ENCODE measurements at places on chromosomes 12 and 14. TPM values are rescaled to one million over a fixed set of nuclear protein-coding genes. Genes with fewer than 3 reads are reported as not detected.

Gene TAS2R14
- 0.62 TPM for total RNA-seq

Gene ZNF641
- total RNA-seq = 9.3 TPM

Gene VRTN
- total RNA-seq = not detected

DNA sequence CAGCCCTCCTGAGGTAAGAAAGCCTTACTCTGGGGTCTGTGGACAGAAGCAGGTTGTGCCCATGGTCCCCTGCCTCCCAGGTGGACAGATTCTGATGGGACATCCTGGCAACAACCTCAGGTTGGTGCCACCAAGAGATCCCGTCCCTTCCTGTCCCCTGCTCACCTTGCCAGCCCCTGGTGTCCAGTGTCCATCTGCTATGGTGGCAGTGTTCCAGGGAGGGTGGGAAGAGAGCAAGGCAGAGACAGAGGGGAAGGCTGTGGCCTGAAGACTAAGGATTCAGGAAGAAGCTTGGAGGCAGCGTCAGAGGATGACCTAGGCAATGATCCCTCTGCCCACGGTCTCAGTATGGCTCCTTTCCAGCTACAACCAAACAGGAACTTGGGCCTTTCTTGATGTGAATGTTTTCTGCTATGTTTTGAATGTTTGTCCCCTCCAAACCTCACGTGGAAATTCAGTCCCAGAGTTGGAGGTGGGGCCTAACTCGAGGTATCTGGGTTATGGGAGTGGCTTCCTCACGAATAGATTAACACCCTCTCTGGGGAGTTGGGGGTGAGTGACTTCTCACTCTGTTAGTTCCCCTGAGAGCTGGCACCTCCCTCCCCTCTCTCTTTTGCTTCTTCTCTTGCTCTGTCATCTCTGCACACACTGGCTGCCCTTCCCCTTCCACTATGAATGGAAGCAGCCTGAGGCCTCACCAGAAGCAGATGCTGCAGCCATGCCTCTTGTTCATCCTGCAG, 26.9 kb downstream of the IQSEC3 start:
- DNase-seq = no peak
- H3K27me3 ChIP-seq = peaks cover 18% of the 10 kb centered on the region
- no peak overlapping the region for H3K27ac ChIP-seq
- H3K36me3 ChIP-seq = no peaks in the 10 kb centered on the region
- no peaks in the 10 kb centered on the region for H3K4me1 ChIP-seq

DNA sequence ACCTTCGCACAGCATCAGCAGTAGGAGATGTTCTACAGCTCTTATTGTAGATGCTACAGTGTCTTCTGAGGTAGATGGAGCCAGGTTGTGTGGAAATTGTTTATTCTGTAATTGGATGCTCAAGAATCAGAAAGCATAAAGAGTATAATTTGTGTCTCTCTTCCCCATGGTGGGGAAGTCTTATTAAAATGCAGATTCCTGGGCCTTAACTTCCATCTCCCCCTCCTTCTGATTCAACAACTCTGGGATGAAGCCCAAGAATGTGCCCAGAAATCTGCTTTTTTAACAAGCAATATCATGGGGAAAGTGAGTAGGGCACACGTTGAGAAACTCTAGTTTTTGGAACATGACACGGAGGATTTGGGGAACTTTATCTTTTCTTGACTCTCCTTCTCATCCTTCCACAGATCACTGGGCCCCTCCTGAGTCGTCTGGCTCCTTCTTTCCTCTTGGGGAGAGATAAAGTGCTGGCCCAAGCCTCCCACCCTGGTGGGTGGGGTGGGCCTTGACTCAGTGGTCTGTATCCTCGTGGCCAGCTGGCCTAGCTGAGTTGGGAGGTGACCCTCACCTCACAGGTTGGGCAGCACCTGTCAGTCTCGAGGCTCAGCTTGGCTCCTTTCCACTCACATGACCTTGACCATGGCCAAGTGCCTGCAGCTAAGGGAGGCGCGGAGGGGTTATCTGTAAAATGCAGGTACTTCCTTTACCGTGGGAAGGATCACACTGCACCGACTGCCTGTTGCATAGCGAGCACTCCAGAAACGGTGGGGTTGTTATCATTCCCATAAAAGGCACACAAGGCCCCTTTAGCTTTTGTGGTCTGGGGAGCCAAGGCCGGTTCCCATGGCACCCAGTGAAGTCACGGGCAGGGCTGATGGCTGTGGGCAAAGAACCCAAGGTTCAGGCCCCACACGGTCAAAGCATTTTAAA, 141.9 kb downstream of the CHST11 start:
- H3K36me3 ChIP-seq = peaks cover 9% of the 10 kb centered on the region
- DNase-seq = no peak
- H3K4me3 ChIP-seq = no peak overlapping the region
- no peak overlapping the region for H3K27ac ChIP-seq
- H3K4me1 ChIP-seq = peaks cover 40% of the 10 kb centered on the region
- no peaks in the 10 kb centered on the region for H3K27me3 ChIP-seq

GRCh38 chr12:124496584-124496983, 70.8 kb downstream of the NCOR2 start:
- no peak overlapping the region for H3K27ac ChIP-seq
- peak; percentile 46 for DNase-seq
- peaks cover 55% of the 10 kb centered on the region for H3K4me1 ChIP-seq

GRCh38 chr12:4323396-4323795, 2.4 kb downstream of the TIGAR start:
- H3K4me3 ChIP-seq = no peak overlapping the region
- H3K27me3 ChIP-seq = no peaks in the 10 kb centered on the region
- no peak overlapping the region for H3K27ac ChIP-seq
- H3K4me1 ChIP-seq = peaks cover 38% of the 10 kb centered on the region
- DNase-seq = no peak

DNA sequence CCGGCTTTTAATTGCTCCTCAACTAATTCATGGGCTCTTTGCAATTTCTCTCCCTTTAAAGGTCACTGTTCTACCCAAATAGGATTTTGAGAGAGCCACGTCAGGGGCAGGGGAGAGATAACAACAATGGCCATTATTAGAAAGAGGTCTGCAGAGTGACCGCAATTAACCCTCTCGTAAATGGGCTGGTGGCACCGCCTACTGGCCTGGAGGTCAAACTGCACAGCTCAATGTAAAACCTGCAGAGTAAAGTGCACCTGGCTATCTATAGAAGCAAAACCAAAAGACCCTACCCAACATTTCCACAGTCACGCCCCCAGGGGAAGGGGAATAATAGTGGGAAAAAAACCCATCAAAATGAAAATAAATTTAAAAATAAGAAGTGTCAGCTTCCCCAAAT, 21.6 kb upstream of the CLEC4E start:
- DNase-seq = no peak
- no peak overlapping the region for H3K27ac ChIP-seq
- H3K36me3 ChIP-seq = peaks cover 1% of the 10 kb centered on the region
- H3K27me3 ChIP-seq = peaks cover 2% of the 10 kb centered on the region

DNA sequence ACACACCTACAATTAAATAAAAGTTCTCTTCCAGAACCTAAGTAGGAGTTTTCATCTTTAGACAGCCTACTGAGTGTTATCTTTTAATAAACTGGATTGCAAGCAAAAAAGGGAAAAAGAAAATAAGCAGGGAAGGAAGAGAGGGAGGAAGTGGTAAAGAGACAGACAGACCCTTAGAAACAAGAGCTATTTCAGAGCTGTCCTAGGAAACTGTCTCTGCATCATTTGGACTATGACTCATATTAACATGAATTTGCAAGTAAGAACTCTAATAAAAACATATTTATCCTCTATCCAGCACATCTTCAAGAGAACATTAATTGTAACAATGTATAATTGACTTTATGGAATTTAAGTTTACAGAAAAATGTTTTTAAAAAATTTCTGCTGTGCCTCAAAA, 438.8 kb upstream of the USP15 start:
- H3K27me3 ChIP-seq = no peaks in the 10 kb centered on the region
- no peak overlapping the region for H3K4me3 ChIP-seq
- no peaks in the 10 kb centered on the region for H3K4me1 ChIP-seq
- H3K36me3 ChIP-seq = no peaks in the 10 kb centered on the region

DNA sequence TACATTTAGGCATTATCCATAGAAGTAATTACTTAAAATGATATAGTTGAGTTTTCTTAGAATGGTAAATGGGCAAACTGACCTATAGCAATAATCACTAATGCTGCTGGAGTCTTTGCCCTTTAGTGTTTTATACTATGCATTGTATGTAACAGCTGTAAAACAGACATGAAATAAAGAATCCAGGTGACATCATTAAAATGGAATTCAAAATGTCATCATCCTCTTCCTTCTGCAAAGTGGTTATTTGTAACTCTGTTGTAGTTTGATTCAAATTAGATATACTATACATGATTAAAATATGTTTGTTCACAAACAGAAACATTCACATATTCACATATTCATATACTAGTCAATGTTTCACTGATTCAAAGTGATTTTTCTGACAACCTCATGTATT, 598.8 kb downstream of the SLC16A7 start:
- no peaks in the 10 kb centered on the region for H3K36me3 ChIP-seq
- H3K27ac ChIP-seq = no peak overlapping the region
- no peak overlapping the region for H3K4me3 ChIP-seq
- H3K27me3 ChIP-seq = no peaks in the 10 kb centered on the region
- no peak for DNase-seq

- peaks cover 14% of the 10 kb centered on the region for H3K36me3 ChIP-seq
- no peaks in the 10 kb centered on the region for H3K4me1 ChIP-seq
- no peak for DNase-seq
- no peak overlapping the region for H3K4me3 ChIP-seq
These were observed 86.4 kb downstream of the ACACB start for GRCh38 chr12:109202770-109203169.

- no peak overlapping the region for H3K27ac ChIP-seq
- no peak for DNase-seq
- H3K4me3 ChIP-seq = no peak overlapping the region
- H3K27me3 ChIP-seq = peaks cover 1% of the 10 kb centered on the region
- no peaks in the 10 kb centered on the region for H3K4me1 ChIP-seq
These were observed 16.3 kb upstream of the MLEC start for GRCh38 chr12:120670667-120671066.

DNA sequence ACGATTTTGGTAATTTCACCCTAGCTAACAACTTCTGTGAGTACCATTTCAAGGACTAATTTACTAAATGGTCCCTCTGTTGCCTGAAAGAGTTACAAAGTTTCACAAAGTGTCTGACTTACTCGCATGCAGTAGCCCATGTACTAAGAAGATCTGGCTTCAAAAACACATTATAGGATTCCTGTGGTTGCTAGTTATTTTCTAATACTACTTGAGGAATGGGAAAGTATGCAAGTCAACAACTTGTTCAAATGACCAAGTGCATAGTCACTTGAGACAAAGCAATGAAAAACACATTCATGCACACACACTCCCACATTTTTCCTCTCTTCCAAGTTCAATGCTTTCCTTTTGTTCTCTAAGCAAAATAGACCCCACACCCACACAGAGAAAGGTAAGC, 219.7 kb upstream of the TMPO start:
- H3K27me3 ChIP-seq = peaks cover 11% of the 10 kb centered on the region
- no peaks in the 10 kb centered on the region for H3K4me1 ChIP-seq
- DNase-seq = no peak
- H3K36me3 ChIP-seq = no peaks in the 10 kb centered on the region
- H3K27ac ChIP-seq = no peak overlapping the region
- H3K4me3 ChIP-seq = no peak overlapping the region

GRCh38 chr14:101005447-101005846, 101.9 kb upstream of the RTL1 start:
- no peak for DNase-seq
- no peak overlapping the region for H3K4me3 ChIP-seq
- no peak overlapping the region for H3K27ac ChIP-seq
- H3K27me3 ChIP-seq = peaks cover 36% of the 10 kb centered on the region
- H3K36me3 ChIP-seq = no peaks in the 10 kb centered on the region

GRCh38 chr12:116248433-116248832, 29.1 kb downstream of the MED13L start:
- no peak overlapping the region for H3K27ac ChIP-seq
- no peak for DNase-seq
- H3K36me3 ChIP-seq = peaks cover 12% of the 10 kb centered on the region

DNA sequence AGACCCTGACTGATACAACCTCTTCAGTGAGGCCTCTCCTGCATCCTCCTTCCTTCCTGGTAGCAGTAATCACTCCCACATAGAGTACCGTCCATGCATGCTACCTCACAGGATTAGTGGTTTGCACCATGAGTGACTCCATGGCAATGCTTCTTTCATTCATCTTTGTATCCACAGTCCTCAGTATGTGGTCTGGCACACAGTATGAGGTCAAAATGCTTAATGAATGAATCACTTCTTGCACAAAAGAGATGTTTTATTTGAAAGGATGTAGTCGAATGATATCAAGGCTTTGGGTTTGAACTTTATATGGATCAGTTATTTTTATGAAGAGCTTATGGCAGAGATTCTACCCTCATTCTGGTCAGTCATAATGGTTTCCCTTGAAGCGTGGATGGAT, 42.2 kb downstream of the KCNA5 start:
- peaks cover 2% of the 10 kb centered on the region for H3K27me3 ChIP-seq
- H3K27ac ChIP-seq = no peak overlapping the region
- no peaks in the 10 kb centered on the region for H3K36me3 ChIP-seq
- no peaks in the 10 kb centered on the region for H3K4me1 ChIP-seq

DNA sequence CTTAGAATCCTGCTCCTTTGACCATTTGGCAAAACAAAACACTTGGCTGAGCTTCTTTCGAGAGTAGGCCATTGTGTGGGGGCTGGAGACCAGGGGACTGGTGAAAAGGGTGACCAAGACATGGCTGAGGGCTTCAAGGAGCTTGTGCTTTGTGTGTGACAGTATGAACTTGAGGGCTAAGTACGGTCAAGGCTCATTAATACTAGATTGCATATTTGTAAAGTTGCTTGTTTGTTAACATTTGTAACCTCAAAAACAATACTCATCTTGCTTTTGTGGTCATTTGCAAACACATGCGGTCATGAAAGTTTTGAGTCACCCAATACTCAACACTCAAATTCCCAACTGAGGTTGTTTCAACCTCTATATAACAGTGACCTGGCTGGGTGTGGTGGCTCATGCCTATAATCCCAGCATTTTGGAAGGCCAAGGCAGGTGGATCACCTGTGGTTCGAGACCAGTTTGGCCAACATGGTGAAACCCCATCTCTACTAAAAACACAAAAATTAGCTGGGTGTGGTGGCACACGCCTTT, 42.5 kb downstream of the ZFYVE26 start:
- H3K4me3 ChIP-seq = no peak overlapping the region
- H3K36me3 ChIP-seq = peaks cover 44% of the 10 kb centered on the region
- no peak for DNase-seq
- H3K27ac ChIP-seq = no peak overlapping the region
- H3K27me3 ChIP-seq = no peaks in the 10 kb centered on the region
- no peaks in the 10 kb centered on the region for H3K4me1 ChIP-seq

Data from activated CD4-positive, alpha-beta memory T cell treated with anti-CD3 and anti-CD28 coated beads for 36 hours (primary cell).